ENCODE measurements at places on chromosomes 6 and 20. TPM values are rescaled to one million over a fixed set of nuclear protein-coding genes. Genes with fewer than 3 reads are reported as not detected.

TFAP2C gene
- total RNA-seq, result 2.4 TPM

ZBTB46 gene
- total RNA-seq, result 22.4 TPM

PNLDC1 gene
- not detected for total RNA-seq

DNA sequence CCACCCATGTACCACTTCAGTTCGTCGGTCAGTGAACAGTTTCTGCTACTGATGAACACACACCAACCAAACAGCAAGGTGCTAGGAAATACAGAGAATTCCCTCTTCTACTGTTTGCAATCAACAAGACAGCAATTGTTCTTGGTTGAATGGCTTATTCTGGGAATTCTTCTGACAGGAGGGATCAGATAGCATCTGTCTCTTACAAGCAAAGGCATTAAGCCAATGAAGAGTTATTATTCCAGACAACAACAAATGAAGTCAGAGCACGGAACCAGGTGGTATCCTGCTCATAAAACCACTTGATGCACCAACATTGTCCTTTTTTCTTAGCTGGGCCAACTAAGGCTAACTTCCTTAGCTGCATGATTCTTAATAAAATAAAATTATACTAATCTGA lies 37.8 kb downstream of the PTPRK start:
- DNase-seq, result no peak

- DNase-seq, result no peak
Measured at GRCh38 chr6:10101551-10102252, 313.2 kb downstream of the TFAP2A start.
